CD4-positive, alpha-beta T cell treated with Interleukin-1 beta for 1 hour (primary cell): ENCODE measurements at places on chromosomes 7 and 10.

GRCh38 chr7:2203766-2204300 lies 28.9 kb downstream of the MAD1L1 start:
- no peak for DNase-seq

DNA sequence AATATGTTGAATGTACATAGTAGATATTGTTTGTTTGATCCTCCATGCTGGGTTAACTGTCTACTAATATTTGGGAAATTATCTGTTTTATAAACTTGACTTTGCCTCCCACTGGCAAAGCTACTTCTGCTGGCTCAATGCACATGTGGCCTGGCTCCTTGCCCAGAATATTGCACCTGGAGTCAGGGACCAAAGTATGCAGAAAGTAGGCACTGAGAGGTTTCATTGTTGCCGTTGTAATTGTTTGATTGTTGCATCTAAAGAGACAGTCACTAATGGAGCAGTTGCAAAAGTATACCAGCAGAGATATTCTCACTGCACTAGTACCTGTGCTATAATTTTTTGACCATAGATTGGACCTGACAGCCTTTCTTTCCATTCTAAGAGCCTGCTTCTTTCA lies 137.8 kb upstream of the CNTNAP2 start:
- no peak for DNase-seq

GRCh38 chr10:114632869-114633715 lies 25.0 kb downstream of the ABLIM1 start:
- no peak for DNase-seq

DNA sequence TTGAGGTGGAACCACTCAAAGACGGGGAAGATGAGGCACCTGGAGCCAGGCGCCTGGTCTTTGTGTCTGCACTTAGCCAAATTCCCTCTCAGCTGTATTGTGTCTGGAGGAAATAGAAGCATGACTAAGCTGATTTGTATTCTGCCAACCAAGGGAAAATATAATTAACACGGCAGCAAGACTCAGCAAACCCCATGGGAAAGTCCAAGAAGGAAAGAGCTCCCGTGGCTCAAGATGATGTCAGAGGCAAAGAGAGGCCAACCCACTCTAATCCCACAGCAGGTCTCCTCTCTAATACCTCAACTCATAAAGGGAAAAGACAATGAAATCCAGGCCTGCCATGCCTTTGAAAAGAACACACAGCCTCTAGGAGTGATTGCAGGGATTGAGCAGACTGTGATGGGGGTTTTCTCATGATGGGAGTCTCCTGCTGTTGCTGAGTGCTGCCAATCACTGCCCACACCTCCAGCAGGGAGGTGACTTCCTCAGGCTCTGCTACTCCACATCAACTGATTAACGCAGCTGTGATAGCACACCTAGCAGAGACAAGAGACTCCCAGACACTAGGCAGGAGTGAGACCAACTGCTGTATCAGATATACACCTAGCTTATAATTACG lies 255.5 kb upstream of the C7orf33 start:
- DNase-seq = no peak

DNA sequence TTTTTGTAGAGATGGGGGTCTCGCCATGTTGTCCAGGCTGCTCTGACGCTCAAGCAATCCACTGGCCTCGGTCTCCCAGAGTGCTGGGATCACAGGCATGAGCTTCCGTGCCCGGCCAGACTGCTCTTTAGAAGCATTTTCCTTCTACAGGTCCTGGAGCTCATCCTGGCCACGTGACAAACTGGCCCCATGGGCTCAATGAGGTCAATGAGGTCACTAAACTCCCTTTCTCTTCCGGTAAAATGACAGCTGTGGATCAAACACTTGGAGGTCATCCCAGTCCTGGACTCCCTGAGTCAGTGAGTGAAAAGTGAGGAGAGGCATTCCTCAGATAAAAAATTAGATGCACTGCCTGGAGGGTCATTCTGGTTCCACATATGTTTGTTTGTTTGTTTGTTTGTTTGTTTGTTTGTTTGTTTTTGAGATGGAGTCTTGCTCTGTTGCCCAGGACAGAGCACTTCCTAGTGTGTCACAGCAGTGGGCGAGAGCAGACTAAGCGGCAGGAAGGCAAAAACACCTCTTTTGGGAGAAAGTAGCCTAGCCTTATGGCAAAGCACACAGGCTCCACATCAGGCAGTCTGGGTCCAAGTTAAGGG lies 134.9 kb downstream of the TNS3 start:
- DNase-seq = no peak
